ENCODE measurements at places on chromosomes 16 and 17. TPM values are rescaled to one million over a fixed set of nuclear protein-coding genes. Genes with fewer than 3 reads are reported as not detected.

NEK8 gene
- 1.0 TPM for total RNA-seq

DNA sequence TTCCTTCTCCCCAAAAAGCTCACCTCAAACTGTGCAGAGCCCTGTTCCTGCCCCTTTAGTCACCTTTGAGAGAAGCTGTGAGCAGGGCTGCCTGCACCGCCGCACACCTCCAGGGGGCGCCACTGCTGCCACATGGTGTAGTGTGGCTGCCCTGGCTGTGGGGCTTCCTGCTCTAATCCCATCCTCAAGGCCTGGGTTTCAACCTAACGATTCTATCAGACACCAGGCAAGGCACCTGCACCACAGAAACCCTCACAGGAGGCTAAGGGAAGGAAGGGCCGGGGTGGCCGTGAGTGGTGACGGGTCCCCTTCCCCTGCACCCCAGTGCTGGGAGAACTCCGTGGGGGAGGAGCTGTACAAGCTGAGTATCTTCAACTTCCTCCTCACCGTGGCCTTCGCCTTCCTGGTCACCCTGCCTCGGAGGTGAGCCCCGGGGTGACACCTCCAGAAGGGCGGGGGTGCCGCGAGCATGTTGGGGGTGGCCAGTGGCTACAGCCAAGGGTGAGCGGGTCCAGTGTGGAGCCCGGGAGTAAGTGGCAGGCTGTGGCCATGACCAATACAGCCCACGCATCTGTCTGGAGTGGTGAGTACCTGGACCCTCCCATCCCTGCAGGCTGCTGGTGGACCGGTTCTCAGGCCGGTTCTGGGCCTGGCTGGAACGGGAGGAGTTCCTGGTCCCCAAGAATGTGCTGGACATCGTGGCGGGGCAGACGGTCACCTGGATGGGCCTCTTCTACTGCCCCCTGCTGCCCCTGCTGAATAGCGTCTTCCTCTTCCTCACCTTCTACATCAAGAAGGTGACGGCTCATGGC is 7.0 kb downstream of the TMC8 start:
- H3K4me3 ChIP-seq = no peak overlapping the region
- DNase-seq = no peak
- H3K4me1 ChIP-seq = no peaks in the 10 kb centered on the region
- no peaks in the 10 kb centered on the region for H3K36me3 ChIP-seq
- no peak overlapping the region for H3K27ac ChIP-seq
- H3K27me3 ChIP-seq = no peaks in the 10 kb centered on the region

PPY gene
- not detected for total RNA-seq

DNA sequence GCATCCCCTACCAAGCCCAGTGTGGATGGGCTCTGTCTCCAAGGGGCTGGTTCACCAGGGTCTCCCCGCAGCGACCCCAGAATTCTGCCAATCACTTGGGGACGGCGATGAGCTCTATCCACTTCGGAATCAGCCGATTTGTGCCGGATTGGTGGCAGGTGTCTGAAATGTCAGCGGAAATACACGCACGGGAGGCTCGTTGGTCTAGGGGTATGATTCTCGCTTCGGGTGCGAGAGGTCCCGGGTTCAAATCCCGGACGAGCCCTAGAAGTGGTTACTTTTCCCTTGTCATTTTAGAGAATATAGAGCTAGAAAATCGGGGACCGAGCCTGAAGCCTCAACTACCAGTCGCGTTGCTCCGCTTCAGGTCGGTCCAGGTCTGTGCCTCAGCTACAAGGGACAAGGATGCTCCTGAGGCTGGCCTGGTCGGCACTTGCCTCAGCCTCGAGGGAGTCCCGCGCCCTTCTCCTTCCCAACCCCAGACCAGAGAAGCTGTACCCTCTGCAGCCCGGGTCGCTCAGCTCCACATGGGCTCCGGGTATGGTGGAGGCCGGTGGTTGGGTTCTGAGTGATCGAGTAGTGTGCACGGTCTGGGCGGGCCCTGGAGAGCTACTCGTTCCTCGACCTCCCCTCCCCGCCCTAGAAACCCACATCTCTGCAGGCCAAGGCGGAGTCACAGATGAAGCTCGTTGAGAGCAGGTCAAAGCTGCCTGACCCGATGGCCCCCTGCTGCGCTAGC is 16.0 kb upstream of the OR1F1 start:
- H3K36me3 ChIP-seq = no peaks in the 10 kb centered on the region
- no peak overlapping the region for H3K4me3 ChIP-seq

GRCh38 chr16:11563493-11564040 is 23.2 kb downstream of the LITAF start:
- no peaks in the 10 kb centered on the region for H3K4me1 ChIP-seq
- H3K4me3 ChIP-seq = no peak overlapping the region
- H3K27me3 ChIP-seq = no peaks in the 10 kb centered on the region
- no peak for DNase-seq

Data from right atrium auricular region (tissue), 2 donors.